ENCODE measurements at places on chromosomes 5 and 9.

- no peak for DNase-seq
Observed at GRCh38 chr5:166942948-166943347, 1348.5 kb upstream of the WWC1 start.

DNA sequence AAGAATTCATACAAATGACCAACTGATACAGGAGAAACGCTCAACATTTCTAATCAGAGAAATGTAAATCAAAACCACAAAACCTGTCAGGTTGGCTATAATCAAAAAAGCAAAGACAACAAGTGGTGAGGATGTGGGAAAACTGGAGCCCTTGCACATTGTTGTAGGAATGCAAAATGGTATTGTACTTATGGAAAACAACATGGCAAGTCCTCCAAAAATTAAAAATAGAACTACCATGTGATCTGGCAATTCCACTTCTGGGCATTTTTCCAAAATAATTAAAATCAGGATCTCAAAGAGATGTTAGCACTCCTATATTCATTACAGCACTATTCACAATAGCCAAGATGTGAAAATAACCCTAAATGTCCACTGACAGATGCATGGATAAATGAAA lies 76.1 kb downstream of the FNIP1 start:
- no peak for DNase-seq

DNA sequence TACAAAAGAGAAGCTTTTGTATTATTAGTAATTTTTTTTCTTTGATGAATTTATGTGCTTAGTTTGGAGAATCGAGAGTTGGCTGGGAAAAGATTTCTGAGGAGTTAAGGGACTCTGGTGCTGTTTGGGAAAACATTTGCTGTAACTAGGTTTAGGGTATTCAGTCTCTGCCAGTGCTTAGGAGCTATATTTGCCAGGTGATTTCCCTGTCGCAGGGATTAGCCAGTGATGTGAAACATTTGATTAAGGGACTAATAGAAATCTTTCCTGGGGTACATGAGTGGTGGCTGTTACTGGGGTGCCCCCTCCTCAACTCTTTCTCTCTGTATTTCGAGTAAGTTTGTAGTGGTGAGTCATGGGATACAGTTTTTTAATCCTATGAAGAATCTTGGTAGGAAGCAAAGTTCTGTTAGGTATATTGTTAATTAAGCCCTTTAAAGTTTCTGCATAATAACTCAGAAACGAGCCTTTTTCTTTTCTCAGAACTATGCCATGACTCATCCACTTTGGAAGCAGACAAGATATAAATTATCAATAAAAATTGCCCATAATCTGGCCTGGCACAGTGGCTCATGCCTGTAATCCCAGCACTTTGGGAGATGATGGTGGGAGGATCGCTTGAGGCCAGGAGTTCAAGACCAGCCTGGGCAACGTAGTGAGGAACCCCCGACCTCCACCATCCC lies 18.6 kb downstream of the RGMB start:
- DNase-seq, result no peak

DNA sequence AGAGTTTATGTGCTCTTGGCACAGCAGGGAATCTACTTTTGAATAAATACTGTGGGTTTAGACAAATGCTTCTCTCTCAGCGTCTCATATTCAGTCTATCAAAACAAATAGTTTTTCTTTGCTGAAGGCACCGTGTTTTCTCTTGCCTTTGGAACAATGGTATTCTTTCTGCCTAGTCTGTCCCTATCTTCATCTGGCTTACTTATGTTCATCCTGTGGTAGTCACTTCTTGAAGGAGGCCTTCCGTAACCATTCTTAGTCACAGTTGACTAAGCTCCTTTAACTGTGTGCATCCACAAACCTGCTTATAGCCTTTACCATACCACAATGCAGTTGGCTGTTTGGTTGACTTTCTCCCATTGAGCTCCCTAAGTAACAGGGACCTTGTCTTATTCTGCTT lies 45.9 kb downstream of the LARP1 start:
- DNase-seq, result no peak

GRCh38 chr9:8693464-8693863 lies 893.9 kb upstream of the DMAC1 start:
- DNase-seq, result no peak

- DNase-seq, result peak; percentile 76
Observed at GRCh38 chr9:114487607-114488300, 17.5 kb downstream of the WHRN start.

DNA sequence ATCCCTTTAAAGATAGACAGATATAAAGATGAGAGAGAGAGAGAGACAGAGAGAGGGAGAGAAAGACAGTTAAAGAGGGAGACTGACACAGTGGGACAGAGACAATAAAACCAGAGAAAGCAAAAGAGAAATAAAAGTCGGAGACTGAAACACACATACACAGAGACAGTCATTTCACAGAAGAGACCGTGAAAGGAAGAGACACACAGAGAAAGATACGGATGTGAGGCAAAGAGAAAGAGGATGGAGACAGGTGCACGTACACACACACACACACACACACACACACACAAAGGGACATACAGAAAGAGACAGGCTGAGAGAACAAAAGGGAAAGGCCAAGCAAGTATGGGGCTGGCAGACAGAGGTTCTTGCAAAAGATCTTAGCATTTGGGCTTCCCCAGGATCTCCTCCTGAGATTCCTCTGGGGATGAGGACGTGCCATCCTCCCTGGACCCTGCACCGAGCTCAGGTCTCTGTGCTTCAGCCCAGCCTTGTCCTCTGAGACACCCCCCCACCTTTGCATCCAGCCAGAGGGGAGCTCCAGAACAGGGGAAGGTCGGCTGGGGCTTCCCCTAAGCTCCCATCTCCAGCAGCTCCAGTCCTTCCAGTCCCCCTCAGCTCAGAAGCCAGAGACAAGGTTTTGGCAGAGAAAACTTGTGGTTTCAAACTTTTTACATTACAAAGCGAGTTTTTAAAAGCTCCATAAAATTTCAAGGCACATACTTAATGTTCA lies 318.4 kb upstream of the PANK3 start:
- DNase-seq, result no peak

DNA sequence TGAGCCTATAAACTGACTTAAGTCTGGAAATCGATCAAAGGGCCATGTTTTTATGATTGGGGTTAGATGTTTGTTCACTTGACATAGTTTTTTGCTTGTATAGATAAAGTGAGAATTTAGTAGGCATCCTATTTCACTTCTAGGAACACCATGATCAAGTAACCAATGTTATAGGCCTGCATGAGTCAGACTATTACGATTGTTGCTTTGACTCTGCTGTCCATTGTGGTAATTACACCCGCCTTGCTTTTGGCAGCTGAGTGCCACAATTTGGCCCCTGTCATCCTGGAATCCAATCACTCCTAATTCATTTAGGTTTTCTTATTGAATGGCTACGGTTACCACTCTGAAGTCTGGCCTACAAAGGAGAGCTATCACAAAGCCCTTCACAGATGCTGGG lies 67.8 kb upstream of the IL33 start:
- no peak for DNase-seq

DNA sequence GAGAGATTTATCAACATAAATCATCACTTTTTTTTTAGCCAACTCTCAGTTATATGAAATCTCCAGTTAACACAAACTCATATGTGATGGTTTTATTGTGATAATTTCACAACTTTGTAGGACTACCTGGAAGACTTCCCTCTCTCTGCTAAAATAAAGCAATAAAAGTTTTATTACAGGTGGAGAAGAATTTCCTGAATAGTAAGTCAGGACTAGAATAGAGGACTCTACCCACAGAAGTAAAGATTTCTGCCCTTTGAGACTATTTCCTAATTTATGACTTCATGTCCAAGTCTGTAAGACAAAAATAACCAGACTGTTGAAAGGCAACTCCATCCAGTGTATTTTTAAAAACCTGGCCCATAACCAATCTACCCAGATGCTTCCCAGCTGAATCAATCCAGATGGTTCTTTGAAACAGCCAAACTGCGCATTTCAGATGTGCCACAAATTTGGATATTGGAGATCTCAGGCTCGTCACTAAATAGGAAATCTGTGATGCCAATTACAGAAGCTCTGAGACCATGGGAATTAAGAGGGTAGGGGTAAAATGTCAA lies 234.0 kb upstream of the NMUR2 start:
- no peak for DNase-seq

GRCh38 chr5:164346785-164347630 lies 841.6 kb downstream of the MAT2B start:
- DNase-seq, result peak; percentile 6

DNA sequence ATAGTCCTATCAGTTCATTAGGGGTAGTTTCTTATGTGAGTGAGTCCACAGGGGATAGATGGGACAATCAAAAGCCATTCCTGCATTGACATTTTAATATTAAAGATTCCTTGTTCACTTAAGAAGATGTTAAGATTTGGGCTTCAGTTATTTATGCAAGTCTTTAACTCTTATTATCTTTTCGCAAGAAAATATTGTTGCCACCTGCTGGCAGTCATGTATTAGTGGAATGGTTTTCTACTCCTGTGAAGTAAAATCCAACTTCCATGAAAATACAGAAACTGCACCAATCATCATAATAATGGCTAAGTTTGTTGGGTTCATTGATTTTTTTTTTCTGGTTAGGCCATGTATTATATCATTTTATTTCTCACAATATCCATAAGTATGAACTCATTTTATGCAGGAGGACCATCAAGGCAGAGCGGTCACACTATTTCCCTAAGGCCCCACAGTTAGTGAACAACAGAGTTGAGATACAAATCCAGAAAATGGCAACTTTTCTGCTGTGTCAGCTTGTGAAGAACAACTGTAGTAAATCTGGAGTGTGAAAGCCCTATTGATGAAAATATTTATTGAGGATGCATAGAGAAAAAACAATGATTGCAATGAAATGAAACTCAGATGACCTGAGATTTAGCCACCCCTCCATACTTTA lies 88.5 kb upstream of the TXNDC8 start:
- DNase-seq, result peak; percentile 12

DNA sequence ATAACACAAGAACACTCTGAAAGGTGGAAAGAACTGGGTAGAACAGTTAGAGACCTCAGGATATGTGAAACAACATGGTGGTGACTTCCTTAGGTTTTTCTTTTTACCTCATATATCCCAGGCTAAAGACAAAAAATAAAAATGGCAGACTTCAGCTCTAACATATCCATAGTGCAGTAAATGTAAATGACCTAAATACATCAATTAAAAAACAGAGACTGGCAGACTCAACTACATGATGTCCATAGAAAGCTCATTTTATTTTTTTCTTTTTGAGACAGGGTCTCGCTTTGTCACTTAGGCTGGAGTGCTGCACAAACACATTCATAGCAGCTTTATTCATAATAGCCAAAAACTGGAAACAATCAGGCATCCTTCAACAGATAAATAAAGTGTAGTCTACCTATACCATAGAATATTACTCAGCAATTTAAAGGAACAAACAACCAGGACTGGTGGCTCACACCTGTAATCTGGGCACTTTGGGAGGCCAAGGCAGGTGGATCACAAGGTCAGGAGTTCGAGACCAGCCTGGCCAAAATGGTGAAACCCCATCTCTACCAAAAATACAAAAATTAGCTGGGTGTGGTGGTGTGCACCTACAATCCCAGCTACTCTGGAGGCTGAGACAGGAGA lies 4.8 kb downstream of the C5orf15 start:
- no peak for DNase-seq

DNA sequence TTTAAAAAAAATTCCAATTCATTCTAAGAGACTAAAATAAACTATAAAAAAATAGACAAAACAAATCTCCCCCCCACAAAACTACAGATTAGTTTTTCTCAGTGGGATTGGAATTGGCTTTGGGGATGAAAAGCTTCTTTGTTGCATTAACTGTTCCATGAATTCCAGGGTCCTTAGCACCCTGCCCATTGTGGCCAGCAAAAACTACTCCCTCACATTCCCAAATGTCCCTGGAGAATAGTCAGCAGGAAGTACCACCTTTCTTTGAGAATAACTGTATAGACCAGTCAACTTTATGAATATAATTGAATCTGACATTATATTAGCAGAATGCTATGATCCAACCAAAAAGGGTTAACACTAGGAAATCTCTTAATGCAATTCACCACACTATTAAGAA lies 147.9 kb downstream of the LPAR1 start:
- no peak for DNase-seq

GRCh38 chr9:18398038-18398437 lies 75.9 kb upstream of the ADAMTSL1 start:
- DNase-seq, result no peak

DNA sequence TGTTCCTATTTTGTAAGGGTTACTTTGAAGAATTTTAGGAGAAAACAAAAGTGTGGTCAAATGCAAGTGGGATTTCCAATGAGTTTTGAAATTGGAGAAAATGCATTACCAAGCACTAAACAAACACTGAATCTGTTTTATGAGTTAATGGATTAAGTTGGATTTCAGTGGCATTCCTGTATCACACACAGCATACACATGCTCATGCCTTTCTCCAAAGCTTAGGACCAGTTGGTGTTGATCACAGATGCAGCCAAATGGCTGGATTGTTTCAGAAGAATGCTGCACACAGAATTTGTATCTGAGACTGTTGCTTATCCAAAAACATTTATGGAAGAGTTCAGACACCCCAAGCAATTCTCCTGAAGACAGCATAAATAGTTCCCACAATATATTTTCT lies 611.1 kb downstream of the ACTL7B start:
- DNase-seq, result no peak

DNA sequence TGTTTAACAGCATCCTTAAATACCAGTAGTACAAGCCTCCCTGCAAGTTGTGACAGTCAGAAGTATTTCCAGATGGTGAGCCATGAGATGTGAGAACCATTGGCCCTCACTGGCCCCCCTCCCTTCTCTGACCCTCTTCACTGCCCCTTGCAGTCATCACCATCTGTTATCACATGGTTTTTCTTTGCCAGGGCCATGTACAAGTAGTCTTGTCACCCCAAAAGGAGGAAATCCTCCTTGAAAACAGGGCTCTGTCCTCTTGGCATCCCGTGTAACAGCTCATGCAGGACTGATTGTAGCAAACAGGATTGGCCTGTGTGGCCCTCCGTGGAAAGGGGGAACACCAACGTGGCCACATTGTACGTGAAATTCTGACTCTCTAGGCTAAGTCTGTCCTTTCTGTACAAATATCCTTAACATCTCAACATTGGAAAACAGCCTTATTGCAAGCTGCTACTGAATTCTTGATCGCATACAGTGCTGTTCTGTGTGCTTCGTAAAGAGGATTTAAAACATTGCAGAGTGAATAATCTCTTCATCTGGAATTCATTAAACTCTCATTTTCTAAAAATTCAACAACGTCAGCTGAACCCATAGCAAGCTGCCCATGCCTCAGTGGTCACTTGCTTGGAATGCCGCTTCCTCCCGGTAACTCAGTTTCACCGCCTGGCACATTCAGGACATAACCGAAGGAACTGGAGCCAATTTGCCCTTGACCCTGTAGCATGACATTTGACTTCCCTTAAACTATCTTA lies 171.7 kb downstream of the ATPSCKMT start:
- no peak for DNase-seq
